Naive B cell (primary cell): ENCODE measurements at places on chromosomes 5 and 9.

- H3K4me3 ChIP-seq = no peak overlapping the region
- H3K4me1 ChIP-seq = no peaks in the 10 kb centered on the region
- no peaks in the 10 kb centered on the region for H3K36me3 ChIP-seq
- H3K27ac ChIP-seq = no peak overlapping the region
These were observed 682.3 kb downstream of the BRINP1 start for GRCh38 chr9:118686959-118687358.

GRCh38 chr9:126805554-126806262 lies 868 bp downstream of the ZBTB43 start:
- no peaks in the 10 kb centered on the region for H3K27me3 ChIP-seq
- H3K36me3 ChIP-seq = peaks cover 14% of the 10 kb centered on the region
- H3K4me1 ChIP-seq = peaks cover 35% of the 10 kb centered on the region
- H3K4me3 ChIP-seq = peak overlapping the region; percentile 94
- peak; percentile 28 for DNase-seq

GRCh38 chr9:98925956-98926355 lies 17.8 kb upstream of the COL15A1 start:
- DNase-seq = no peak
- no peaks in the 10 kb centered on the region for H3K27me3 ChIP-seq
- no peak overlapping the region for H3K27ac ChIP-seq
- H3K4me3 ChIP-seq = no peak overlapping the region

DNA sequence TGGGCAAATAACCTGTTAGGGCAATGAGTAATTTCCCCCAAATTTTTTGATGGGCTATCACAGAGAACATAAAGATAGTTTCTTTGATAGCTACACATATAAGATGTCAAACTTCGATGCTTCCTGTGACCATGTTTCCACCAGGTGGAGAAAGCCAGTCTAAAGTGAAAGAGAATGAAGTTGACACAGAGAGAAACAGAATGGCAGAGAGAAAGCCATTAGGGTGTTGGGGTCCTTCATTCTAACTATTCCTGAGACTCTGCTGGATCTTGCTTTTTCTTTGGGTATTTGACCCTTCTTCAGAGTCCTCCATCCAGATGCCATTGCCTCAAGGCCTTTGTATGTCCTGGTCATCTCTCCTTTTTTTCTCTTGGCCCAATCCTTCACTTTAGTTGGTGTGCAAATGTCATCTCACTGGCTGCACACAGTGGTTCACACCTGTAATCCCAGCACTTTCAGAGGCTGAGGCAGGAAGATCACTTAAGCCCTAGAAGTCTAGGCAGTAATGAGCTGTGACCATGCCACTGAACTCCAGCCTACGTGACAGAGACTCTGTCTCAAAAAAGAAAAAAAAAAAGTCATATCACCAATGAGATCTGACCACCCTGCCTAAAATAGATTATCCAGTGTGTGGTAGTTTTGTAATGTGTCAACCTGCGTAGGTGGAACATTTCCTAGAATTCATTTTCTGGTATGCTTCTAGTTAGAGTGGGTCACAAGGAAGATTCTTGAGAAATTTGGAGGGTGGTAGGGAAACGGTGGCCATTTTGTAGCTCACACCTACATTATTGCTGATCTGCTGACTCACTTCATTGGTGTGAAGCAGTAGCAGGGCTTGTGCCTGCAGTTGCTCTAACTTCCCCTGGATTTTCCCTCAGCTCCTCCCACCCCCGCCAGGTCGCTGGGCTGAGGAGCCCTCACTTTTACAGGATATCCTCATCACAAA lies 20.8 kb upstream of the KIF2A start:
- DNase-seq = no peak
- no peak overlapping the region for H3K4me3 ChIP-seq
- H3K27ac ChIP-seq = no peak overlapping the region

GRCh38 chr9:134179595-134179917 lies 15.2 kb upstream of the RNU6ATAC start:
- DNase-seq = no peak
- H3K4me3 ChIP-seq = no peak overlapping the region
- peaks cover 9% of the 10 kb centered on the region for H3K27me3 ChIP-seq
- H3K4me1 ChIP-seq = peaks cover 22% of the 10 kb centered on the region

DNA sequence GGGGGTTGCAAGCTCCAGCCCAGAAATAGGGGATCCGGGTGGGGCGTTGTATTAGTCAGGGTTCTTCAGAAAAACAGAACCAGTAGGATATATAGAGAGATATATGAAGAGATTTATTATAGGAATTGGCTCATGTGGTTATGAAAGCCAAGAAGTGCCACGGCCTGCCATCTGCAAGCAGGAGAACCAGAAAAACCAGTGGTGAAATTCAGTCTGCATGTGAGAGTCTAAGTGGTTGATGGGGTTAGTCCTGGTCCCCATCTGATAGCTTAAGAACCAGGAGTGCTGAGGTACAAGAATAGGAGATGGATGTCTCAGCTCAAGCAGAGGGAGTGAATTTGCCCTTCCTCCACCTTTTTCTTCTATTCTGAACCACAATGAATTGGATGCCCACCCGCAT lies 123.4 kb upstream of the APC start:
- H3K27me3 ChIP-seq = peaks cover 20% of the 10 kb centered on the region
- no peaks in the 10 kb centered on the region for H3K36me3 ChIP-seq
- H3K27ac ChIP-seq = no peak overlapping the region
- H3K4me1 ChIP-seq = no peaks in the 10 kb centered on the region
- no peak for DNase-seq
